ENCODE measurements at places on chromosomes 4 and X.

GRCh38 chr4:6115342-6115741 is 85.0 kb downstream of the JAKMIP1 start:
- DNase-seq, result no peak

GRCh38 chrX:97898798-97899197 is 1015.1 kb downstream of the RPA4 start:
- DNase-seq, result no peak

DNA sequence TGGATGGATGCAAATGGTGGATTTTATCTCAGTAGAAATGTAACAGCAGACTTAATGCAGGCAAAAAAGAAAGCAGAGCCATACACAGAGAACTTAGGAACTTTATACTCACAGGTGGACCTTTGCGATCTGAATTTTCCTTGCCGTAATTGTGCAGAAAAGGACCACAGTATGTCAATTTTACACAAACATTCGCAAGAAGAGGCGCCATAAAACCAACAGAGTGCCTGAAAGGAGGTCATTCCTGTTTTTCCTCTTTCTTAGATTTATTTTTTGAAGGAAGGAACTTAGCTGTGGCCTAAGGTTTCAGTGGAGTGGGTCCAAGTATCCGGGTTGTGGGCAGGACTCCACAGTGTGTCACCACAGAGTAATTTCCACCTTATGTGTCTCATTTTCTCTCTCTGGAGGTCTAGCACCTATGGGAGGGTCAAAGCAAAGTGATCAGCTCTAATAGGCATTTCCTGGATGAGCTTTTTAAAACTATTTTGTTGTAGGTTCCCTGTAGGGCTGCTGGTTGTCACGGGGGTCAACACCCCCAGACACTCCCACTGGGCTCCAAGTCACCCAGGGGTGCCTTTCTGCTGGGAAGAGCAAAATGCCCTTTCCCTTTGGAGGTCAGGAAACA is 24.7 kb upstream of the PBDC1 start:
- no peak for DNase-seq

DNA sequence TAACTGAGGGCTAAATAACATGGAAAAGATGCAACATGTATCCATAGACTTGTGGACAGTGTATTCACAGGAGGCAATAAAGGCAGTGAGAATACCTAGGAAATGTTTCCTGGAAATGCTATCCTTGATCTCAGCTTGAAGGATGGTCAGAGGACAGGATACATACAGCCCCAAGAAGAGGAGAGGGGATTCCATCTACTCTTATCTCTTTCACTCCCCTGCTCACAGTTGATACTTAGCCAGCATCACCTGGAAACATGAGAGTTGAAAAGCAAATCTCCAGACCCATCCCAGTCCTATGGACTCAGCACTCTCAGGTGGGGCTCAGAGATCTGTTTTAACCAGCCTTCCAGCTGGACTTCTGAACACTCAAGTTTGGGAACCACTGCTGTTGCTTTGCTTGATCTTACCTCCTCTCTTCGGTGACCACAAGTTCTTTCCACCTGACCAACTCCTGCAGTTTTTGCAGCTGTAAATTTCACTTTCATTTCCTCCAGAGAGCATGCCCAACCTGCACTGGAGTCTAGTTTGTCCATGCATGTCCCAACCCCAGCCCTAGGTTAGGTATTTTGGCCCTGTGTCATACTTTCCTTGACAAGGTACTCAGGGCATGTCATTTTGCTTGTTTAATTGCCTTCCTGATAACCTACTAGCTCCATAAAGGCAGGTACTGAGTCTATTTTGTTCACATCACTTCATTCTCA is 10.4 kb downstream of the RELL1 start:
- no peak for DNase-seq

DNA sequence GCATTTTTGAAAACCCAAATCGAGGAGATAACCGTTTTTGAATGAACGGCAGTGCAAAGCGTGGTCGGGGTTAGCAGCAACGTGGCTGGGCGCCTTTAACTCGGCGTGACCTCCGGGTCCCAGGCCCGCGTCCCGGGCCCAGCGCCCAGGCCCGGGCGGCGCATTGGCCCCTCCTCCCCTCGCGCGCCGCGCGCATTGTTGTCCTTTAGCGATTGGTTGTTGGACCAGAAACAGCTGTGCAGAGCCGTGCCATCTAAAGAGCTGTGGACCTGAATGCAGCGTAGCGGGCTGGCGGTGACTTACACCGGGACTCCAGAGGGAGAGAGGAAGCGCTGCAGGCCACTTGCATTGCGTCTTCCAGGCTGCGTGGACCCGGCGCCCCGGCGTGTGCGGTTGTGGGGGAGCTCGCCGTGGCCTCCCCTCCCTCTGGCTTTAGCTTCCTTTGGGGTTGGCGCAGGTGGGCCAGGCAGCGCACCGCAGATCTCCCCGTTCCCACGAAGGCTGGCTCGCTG is at the start of gene STOX2:
STOX2 (plus strand) TSS at position 227 of the 512 bp plus-strand sequence. CDS start 1,484 bp downstream, outside the sequence.
- no peak for DNase-seq

- no peak for DNase-seq
These were observed 36.6 kb downstream of the ANAPC10 start for GRCh38 chr4:145061318-145061920.

DNA sequence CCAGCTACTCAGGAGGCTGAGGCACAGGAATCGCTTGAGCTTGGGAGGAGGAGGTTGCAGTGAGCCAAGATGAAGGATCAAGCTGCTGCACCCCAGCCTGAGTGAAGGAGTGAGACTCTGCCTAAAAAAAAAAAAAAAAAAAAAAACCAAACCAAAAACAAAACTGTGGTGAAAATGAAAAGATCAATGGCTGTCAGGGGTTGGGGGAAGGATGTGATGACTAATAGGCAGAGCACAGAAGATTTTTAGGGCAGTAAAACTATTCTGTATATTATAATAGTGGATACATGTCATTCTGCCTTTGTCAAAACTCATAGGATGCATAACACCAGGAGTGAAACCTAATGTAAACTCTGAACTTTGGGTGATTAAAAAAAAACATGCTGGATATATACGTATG is 69.9 kb upstream of the ELOVL6 start:
- DNase-seq, result no peak

DNA sequence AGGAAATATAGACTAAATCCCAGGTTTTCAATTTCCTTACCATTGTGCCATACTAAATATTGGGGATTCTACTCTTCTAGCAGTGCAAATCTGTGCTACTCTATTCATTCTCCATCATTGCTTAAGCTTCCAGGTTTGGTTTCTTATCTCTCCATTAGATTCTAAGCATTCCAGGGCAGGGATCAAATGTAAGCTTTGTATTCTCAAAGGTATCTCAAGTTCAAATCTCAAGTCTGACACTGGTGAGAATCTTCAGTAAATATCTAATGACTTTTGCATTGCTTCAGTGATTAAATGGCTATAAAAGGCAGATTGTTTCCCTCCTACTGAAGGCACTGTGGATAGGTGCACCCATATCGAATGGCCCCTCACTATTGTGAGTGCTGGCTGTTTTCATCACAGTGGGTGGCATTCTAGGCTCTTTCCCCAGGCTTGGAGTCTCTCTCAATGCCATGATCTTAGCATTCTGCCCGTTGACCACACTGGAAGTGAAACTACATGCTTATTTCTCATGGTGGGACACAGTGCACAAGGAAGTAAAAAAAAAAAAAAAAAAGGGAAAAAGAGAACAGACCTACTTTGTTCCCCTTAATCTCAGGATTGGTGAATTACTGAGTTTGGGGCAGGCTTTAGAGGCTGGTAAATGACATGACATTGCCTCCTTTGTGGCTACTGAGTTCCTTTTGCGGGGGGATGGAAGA is 28.7 kb downstream of the FAM9C start:
- DNase-seq, result no peak

DNA sequence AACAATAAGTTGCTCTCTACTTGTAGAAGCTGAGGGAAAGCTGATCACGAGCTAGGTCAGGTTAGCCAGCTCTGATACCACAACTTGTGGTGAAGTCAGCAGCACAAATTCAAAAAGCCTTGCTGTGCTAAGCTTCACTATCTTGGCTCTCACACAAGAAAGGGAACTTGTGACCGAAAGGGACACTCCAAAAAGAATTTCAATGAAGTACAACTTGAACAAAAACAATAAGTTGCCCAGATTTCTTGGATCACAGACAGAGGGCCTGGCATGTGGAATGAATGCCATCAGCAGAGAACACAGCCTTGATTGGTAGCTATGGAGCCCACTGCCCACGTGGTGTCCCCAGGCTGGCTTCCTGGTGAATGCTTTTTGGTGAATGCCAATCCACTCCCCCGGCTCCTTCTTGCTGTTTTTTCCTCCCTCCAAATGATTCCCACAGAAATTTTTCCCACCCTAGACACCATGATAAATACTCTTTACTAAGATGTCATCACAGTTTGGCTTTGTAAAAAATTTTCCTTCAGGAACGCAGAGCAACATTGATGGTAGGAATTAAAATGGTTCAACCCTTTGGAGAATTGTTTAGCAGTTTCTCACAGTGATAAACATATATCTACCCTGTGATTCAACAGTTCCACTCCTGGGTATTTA is 82.6 kb downstream of the ANXA3 start:
- DNase-seq, result no peak

DNA sequence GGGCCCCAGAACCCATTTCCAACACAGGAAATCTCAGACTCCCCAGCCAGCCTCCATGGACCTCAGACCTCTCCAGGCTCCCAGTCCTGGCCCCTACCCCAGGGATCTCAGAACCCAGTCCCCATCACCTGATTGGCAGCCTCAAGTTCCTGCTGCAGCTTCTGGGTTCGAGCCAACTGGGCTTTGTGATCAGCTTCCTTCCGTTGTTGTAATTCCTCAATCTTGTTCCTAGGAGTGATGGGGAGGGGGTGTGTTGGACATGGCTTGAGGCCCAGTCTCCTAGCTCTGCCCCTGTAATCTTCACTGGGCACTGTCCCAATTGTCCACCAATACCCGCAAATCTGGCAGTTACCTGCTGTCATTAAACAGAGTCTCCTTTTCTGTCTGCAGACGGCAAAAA is 12.6 kb downstream of the GRIPAP1 start:
- no peak for DNase-seq

- no peak for DNase-seq
These were observed 30.5 kb downstream of the FGF2 start for GRCh38 chr4:122857160-122857559.

GRCh38 chr4:675036-675882 is 917 bp downstream of the MYL5 start:
- no peak for DNase-seq

DNA sequence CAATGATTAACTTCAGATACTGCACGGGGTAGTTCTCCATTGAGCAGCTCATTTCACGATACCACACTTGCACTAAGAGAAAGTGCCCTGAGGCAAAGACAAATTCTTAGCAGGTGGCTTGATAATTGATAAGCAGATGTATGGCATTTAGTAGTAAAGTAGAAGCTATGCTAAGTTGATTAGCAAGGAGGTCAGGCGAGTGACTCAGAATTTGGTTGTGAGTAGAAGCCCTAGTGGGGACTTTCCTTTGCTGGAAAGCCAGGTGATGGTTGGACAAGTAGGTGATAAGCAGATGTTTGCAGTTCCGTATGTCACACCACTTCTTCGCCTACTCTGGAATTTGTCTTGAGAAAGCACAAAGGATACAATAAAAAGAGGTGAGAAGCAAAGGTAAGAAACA is 58.7 kb downstream of the TLL1 start:
- no peak for DNase-seq

GRCh38 chr4:168725930-168726329 is 229.1 kb downstream of the PALLD start:
- no peak for DNase-seq

- peak; percentile 75 for DNase-seq
These were observed 27.9 kb upstream of the TMSB4X start for GRCh38 chrX:12946838-12947544.

DNA sequence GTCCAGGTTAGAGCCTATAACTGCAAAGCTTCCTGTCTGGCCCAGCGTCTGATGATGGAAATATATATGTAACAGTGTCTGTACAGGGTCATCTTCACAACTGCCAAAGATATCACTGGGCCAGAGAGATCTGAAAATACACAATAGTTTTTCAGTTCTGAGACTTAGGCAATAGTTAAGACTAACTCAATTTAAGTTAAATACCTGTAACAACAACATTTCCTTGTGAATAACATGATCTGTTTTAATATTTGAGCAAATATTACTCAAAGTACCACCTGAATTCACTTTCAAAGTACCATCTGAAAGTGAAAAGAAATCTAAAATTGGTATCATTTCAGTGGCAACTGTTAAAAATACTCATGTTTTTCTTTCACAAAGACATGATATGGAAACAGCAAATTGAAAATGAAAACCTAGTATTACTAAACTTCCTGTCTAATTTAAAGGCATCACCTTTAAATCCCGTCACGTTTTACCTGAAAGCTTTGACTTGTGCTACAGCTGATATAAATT is 9.6 kb downstream of the ZAR1 start:
- DNase-seq, result no peak

DNA sequence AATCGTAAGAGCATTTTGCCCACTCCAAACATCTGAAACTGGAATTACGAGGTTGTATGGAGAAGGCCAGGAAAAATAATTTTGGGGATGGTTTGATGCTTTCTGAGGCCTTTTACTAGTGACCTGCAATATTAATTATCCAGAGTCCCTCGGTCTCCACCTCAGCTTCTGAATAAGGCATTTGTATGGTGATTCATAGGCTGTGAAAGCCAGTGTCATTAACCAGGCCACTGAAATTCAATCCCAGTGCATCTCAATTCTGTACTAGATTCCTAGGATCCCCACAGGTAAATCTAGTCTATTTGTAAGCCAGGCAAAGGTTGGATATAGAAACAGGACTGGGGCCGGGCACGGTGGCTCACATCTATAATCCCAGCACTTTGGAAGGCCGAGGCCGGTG is 135.4 kb upstream of the RBPJ start:
- no peak for DNase-seq

GRCh38 chrX:55201930-55202579 is 18.1 kb upstream of the PAGE5 start:
- DNase-seq, result no peak

GRCh38 chr4:67714248-67714583 is 13.3 kb upstream of the UBA6 start:
- no peak for DNase-seq

GRCh38 chr4:7108660-7109059 is 40.8 kb upstream of the GRPEL1 start:
- no peak for DNase-seq

GRCh38 chrX:50962156-50962555 is 51.6 kb downstream of the BMP15 start:
- DNase-seq, result no peak

DNA sequence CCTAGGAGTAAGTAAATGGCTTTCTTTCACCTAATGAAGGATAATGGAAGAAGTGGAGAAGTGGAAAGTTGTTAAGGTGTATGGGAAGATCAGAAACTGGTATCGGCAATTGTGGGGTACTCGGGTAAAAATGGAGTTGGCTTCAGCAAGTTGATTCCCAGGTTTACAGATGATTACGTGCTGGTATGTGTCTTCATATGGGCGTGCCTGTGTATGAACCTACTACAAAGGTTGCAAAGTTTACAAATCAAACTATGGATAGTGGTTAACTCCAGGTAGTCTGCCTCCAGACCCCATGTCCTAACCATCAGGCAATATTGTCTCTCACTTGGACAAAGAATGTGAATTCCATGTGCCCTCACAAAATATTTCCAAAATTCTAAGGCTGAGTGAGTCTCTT is 773 bp downstream of the TLR3 start:
- DNase-seq, result no peak

- no peak for DNase-seq
These were observed 103.2 kb downstream of the KLHL8 start for GRCh38 chr4:87117051-87117731.

GRCh38 chr4:146155152-146155724 is 20.3 kb upstream of the LSM6 start:
- no peak for DNase-seq

All from T-helper 9 cell (primary cell).